Immature natural killer cell (primary cell): ENCODE measurements at places on chromosomes 12 and 14. TPM values are rescaled to one million over a fixed set of nuclear protein-coding genes. Genes with fewer than 3 reads are reported as not detected.

SLCO1B3 gene
- not detected for polyA plus RNA-seq

CLEC1A gene
- not detected for polyA plus RNA-seq

SFSWAP gene
- 26.2 TPM for polyA plus RNA-seq

GRCh38 chr12:117044790-117045159 lies 54.4 kb downstream of the TESC start:
- H3K27me3 ChIP-seq = no peaks in the 10 kb centered on the region
- no peak overlapping the region for H3K27ac ChIP-seq
- DNase-seq = no peak
- H3K4me3 ChIP-seq = no peak overlapping the region

DNA sequence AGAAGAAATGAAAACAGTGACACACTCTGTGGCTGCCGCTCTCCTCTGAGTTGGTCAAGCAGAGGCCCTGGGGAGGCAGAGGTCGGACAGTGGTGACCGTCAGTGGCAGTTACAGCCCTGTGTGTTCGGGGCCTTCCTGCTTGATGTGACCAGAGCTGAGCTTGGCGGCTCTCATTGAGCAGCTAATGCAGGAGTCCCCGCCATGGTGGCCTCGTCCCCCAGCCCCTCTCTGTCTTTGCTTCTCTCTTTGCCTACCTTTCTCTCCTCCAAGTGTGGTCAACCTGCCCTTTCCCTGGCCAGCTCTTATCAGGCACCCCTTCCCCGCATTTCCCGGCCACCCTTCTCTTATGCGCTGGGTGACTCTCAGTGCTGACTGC lies 362.8 kb downstream of the CACNA1C start:
- no peaks in the 10 kb centered on the region for H3K27me3 ChIP-seq
- no peaks in the 10 kb centered on the region for H3K36me3 ChIP-seq
- no peaks in the 10 kb centered on the region for H3K4me1 ChIP-seq
- no peak overlapping the region for H3K4me3 ChIP-seq

- H3K4me1 ChIP-seq = peaks cover 1% of the 10 kb centered on the region
- no peaks in the 10 kb centered on the region for H3K36me3 ChIP-seq
- H3K27ac ChIP-seq = no peak overlapping the region
- no peak for DNase-seq
- peaks cover 3% of the 10 kb centered on the region for H3K27me3 ChIP-seq
These were observed 131.8 kb upstream of the USP15 start for GRCh38 chr12:62128175-62128975.

- no peak for DNase-seq
- peaks cover 2% of the 10 kb centered on the region for H3K27me3 ChIP-seq
- H3K4me3 ChIP-seq = no peak overlapping the region
These were observed 123.3 kb downstream of the SSPN start for GRCh38 chr12:26318661-26319068.

- peaks cover 71% of the 10 kb centered on the region for H3K36me3 ChIP-seq
- no peak overlapping the region for H3K4me3 ChIP-seq
- H3K27ac ChIP-seq = peak overlapping the region; percentile 83
- no peak for DNase-seq
These were observed 26.2 kb downstream of the EVL start for GRCh38 chr14:100091386-100091785.

GRCh38 chr12:66066137-66066928 lies 64.2 kb downstream of the LLPH start:
- H3K27me3 ChIP-seq = peaks cover 6% of the 10 kb centered on the region
- peaks cover 14% of the 10 kb centered on the region for H3K4me1 ChIP-seq
- H3K36me3 ChIP-seq = no peaks in the 10 kb centered on the region
- no peak overlapping the region for H3K27ac ChIP-seq
- H3K4me3 ChIP-seq = no peak overlapping the region

- peaks cover 21% of the 10 kb centered on the region for H3K27me3 ChIP-seq
These were observed 39.4 kb upstream of the PPP2R5C start for GRCh38 chr14:101721951-101722661.
